ENCODE measurements at places on chromosomes 7 and 10.

DNA sequence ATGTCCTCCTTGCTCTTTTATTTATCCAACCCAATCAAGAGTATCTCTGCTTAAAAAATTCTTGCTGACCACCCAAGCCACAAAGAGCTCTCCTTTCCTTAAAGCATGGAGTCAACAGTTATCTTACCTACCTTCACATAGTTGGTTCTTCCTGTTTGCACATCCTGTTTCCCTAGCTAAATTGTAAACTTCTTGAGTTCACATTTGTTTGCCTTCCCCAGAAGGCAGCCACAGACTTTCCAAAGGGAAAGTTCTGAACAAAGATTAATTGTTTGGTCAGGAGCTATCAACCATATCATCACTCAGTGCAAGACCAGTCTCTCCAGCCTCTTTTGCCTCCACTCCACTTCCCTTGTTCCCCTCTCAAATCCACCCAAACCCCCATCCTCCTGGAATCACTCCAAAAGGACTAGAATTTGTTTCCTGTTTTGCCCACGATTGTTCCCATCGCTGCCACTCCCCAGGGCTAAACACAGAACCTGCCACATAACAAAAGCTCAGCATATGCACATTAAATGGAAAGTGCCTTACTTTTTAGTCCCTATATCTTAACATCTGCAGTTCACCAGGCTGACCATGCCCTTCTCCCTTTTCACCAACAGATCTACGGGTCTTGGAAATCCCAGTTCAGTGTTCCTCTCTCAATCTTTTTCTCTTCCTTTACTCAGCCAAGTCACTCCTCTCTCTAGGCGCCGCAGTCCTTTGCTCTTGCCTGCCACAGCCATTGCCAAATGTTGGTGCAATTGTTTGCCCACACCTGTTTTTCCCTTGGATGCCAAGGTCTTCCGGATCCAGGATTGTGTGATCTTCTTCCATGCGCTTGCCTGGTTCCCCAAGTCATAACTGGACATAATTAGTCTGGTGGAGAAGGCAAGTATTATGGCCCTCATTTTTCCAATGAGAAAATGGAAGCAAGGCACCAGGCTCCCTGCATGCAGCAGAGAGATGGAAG lies 265.5 kb downstream of the KCNMA1 start:
- DNase-seq, result no peak

- no peak for DNase-seq
Observed at GRCh38 chr10:90872648-90873020, 860 bp downstream of the RPP30 start.

GRCh38 chr7:15515252-15515651 lies 46.6 kb downstream of the AGMO start:
- no peak for DNase-seq

DNA sequence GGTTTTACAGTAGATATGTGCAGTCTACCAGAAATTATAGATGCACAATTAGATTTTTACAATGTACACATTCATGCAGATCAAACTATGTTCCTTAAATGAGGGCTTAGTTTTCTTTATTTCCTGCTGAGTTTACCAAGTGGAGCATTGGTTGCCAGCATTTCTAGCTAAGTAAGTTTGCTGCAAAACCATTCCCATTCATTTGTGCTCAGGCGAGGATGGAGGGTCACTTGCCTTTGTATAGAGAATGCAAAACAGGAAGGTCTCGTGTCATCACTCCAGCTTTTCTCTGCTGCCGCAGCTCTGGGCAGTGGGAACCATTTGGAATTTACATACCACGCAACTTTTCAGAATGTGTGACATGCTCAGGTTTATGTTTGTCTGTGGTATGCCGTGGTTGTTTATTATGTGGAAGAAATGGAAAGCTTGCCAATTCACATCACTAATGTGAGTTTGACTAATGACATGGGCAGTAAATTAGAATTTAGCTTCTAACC lies 198.6 kb downstream of the TRIL start:
- DNase-seq, result no peak

DNA sequence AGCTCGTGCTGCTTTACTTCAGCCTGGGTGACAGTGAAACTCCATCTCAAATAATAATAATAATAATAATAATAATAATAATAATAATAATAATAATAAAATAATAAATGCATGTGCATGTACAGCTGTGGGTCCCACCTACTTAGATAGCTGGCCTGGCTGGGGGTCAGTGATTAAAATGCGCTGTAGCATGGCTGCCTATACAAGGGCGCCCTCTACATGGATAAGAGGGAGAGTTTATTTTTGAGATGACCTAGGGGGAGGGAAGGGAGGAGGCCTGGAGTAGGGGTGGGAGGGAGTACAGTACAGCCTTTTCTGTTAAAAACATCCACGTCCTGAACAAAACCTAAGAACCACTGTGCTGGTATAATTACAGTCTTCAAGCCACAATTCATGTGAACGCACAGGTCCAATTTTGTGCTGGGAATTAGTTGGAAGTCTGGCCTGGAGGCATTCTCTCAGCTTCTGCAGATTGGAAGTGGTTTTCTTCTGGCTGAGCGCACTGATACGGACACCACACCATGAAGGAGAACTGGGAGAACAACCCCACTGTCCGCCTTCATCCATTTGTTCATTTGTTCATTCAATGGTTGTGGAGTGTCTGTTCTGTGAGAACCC lies 146.5 kb downstream of the TMEM178B start:
- no peak for DNase-seq

GRCh38 chr10:26221541-26221940 lies 5.0 kb downstream of the GAD2 start:
- DNase-seq, result no peak

GRCh38 chr7:156465186-156465585 lies 175.4 kb upstream of the RNF32 start:
- no peak for DNase-seq

DNA sequence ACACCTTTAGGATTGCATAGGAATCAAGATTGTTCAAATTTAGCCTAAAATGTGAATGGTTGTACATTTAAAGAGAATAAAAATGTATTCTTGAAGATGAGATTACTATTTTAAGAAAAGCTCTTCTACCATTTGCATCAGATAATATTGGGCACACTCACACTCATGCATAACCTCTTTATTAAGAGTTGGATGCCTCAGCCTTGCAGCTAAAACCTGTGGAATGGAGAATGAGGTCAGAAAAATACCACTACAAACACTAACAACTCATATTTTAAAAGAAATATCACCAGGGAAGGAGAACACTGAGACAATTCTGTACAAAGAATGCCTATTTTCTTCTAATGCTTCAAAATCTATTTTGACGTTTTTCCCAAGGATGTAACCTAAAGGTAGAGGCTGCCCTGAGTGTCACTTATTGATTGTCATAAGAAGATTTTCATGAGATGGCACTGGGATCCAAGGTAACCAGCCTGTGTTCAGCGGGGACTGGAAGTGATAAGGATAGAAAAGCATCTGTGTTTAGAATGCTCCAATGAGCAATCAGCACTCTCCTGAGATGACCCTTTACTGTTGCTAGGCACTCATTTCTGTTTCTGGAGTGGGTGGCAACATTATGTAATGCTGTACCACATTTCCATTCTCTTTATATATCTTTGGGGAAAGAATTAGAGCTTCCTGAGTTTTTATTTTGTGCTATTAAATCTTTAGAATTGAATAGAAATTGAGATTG lies 26.6 kb downstream of the REEP3 start:
- no peak for DNase-seq

GRCh38 chr10:91681361-91682276 lies 48.7 kb upstream of the PPP1R3C start:
- DNase-seq, result no peak

All from T-cell (primary cell).